ENCODE measurements at places on chromosomes 12 and 14. TPM values are rescaled to one million over a fixed set of nuclear protein-coding genes. Genes with fewer than 3 reads are reported as not detected.
A peak's percentile ranks its signal among the peaks of the same experiment; 100 is the strongest.

The SLC2A14 gene
- under 0.01 TPM for total RNA-seq

The FBXO21 gene
- total RNA-seq: 81.1 TPM

The KRT2 gene
- not detected for total RNA-seq

The RARG gene
- 46.6 TPM for total RNA-seq

The LRTM2 gene
- total RNA-seq: not detected

DNA sequence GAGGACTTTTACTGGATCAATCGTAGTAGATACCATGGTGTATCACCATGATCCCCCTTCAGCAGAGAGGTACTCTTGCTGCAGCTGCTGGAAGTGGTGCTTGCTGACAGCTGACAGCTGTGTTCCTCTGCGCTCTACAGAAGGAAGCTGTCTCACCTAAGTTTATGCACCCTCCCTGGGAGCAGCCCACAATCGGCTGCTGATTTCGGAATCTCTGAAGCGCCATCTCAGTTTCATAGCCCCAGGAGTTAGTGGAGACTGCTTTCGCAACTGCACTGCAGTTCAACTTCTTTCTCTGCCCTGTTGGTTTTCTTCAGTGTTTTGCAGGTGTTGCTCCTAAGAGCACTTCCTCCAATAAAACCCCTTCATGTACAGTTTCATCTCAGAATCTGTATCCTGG is 237.9 kb downstream of the PAWR start:
- no peak for DNase-seq
- no peaks in the 10 kb centered on the region for H3K36me3 ChIP-seq
- no peaks in the 10 kb centered on the region for H3K27me3 ChIP-seq
- H3K27ac ChIP-seq: no peak overlapping the region
- peaks cover 32% of the 10 kb centered on the region for H3K4me1 ChIP-seq

GRCh38 chr12:71558445-71558844 is 105.2 kb downstream of the ZFC3H1 start:
- no peaks in the 10 kb centered on the region for H3K27me3 ChIP-seq
- DNase-seq: no peak
- H3K27ac ChIP-seq: no peak overlapping the region
- H3K36me3 ChIP-seq: no peaks in the 10 kb centered on the region
- no peak overlapping the region for H3K4me3 ChIP-seq

DNA sequence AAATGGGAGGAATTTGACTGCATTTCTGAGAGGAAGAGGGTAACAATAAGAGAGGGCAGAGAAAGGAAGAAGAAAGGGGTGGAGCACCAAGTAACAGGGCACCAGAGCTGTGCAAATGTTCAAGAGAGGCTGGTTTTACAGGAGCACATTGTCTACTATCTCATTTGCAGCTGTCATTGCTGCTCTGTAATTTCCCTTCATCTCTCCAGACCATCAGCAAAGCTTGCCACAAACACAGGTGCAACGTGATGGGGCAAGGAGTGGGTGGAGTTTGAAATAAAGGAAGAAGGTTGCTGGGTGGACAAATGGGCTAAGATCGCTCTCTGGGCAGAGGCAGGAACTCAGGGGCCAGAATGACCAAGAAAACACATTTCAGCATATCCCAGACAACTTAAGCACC is 47.9 kb upstream of the PLEKHG6 start:
- peaks cover 5% of the 10 kb centered on the region for H3K4me1 ChIP-seq
- no peak overlapping the region for H3K27ac ChIP-seq
- H3K36me3 ChIP-seq: no peaks in the 10 kb centered on the region
- no peak for DNase-seq
- peaks cover 12% of the 10 kb centered on the region for H3K27me3 ChIP-seq

DNA sequence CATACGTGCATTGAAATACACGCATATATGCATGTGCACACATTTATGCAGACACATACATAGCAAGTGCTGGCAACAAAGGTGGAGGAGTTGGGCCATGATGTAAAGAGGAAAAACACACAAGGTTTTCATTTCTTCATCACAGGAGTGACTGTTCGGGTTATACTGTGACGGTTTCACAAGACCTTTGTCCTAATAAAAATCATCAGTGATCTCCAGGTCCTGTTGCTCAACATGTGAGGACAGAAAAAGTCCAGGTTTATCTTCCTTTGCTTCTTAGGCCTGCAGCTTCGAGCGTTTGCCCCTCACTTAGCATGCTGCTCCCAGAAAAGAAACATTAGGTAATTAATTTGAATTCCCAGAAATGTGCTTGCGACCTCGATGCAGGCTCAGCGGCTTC is 1260.0 kb upstream of the TMEM132C start:
- H3K4me3 ChIP-seq: no peak overlapping the region
- no peak for DNase-seq
- H3K27me3 ChIP-seq: no peaks in the 10 kb centered on the region
- H3K27ac ChIP-seq: no peak overlapping the region
- no peaks in the 10 kb centered on the region for H3K36me3 ChIP-seq

- no peak overlapping the region for H3K27ac ChIP-seq
- no peak overlapping the region for H3K4me3 ChIP-seq
- peaks cover 9% of the 10 kb centered on the region for H3K4me1 ChIP-seq
- no peak for DNase-seq
Measured at GRCh38 chr12:52024845-52025230, 18.1 kb downstream of the TAMALIN start.

The ANKRD33 gene
- total RNA-seq: not detected

The ST8SIA1 gene
- 6.2 TPM for total RNA-seq

DNA sequence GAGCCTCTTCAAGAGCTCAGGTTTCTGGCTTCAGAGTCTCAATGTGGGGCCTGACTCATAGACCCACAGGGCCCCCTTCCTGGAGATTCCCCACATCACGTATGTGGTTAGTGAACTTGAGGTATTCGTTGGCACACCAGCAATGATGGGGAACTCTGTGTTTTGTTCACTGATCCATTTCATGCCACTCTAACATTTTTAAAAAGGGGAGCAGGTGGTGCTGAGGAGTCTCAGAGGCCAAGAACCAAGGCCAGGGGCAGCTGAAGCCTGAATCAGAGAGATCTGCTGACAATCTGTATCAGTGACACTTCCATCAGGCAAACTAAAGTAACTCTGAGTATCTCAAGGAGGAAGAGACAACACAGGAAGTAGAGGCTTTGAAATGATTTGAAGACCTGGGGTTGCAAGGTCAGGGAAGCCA is 323.4 kb downstream of the VRK1 start:
- H3K27ac ChIP-seq: no peak overlapping the region
- no peak for DNase-seq
- no peaks in the 10 kb centered on the region for H3K36me3 ChIP-seq
- H3K4me1 ChIP-seq: no peaks in the 10 kb centered on the region
- H3K27me3 ChIP-seq: no peaks in the 10 kb centered on the region

- H3K4me3 ChIP-seq: no peak overlapping the region
- H3K36me3 ChIP-seq: no peaks in the 10 kb centered on the region
- H3K4me1 ChIP-seq: peaks cover 36% of the 10 kb centered on the region
- H3K27ac ChIP-seq: no peak overlapping the region
Measured at GRCh38 chr14:68580096-68580645, 212.7 kb downstream of the ZFP36L1 start.

DNA sequence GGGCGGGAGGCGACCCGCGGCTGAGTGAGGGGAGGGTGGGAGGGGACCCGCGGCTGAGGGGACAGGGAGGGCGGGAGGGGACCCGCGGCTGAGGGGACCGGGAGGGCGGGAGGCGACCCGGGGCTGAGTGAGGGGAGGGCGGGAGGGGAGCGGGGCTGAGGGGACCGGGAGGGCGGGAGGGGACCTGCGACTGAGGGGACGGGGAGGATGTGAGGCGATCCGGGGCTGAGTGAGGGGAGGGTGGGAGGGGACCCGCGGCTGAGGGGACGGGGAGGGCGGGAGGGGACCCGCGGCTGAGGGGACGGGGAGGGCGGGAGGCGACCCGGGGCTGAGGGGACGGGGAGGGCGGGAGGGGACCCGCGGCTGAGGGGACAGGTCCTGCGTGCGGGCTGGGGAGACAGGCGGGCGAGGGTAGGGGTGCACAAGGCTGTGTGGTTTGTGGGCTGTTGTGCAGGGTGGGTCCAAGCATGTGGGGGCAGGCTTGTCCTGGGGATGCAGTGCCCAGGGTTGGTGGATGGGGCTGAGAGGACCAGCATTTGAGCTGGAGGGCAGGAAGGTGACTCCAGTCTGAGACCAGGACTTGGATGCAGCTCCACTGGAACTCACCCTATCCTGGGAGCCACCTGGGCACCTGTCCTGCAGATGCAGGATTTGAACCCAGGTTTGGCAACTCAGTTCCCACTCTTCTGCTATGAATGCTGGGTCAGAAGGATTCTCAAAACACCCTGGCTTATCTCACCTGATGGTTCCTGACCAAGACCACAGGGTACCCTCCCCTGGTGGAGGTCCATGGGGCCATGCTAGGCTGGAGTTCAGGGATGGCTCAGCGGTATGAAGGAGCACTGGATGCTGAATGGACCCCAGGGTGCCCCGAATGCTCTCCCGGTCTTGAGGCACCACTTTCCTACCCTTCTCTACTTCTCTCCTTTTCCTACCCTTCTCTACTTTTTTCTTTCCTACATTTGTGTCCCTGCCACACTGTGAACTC is 9.4 kb downstream of the PLD4 start:
- H3K4me1 ChIP-seq: no peaks in the 10 kb centered on the region
- peaks cover 32% of the 10 kb centered on the region for H3K27me3 ChIP-seq
- H3K36me3 ChIP-seq: no peaks in the 10 kb centered on the region
- DNase-seq: peak; percentile 88

The SPX gene
- total RNA-seq: 2.9 TPM
